ENCODE measurements at places on chromosomes 4 and X.

GRCh38 chr4:78568640-78569305, 17.2 kb downstream of the ANXA3 start:
- DNase-seq, result no peak

DNA sequence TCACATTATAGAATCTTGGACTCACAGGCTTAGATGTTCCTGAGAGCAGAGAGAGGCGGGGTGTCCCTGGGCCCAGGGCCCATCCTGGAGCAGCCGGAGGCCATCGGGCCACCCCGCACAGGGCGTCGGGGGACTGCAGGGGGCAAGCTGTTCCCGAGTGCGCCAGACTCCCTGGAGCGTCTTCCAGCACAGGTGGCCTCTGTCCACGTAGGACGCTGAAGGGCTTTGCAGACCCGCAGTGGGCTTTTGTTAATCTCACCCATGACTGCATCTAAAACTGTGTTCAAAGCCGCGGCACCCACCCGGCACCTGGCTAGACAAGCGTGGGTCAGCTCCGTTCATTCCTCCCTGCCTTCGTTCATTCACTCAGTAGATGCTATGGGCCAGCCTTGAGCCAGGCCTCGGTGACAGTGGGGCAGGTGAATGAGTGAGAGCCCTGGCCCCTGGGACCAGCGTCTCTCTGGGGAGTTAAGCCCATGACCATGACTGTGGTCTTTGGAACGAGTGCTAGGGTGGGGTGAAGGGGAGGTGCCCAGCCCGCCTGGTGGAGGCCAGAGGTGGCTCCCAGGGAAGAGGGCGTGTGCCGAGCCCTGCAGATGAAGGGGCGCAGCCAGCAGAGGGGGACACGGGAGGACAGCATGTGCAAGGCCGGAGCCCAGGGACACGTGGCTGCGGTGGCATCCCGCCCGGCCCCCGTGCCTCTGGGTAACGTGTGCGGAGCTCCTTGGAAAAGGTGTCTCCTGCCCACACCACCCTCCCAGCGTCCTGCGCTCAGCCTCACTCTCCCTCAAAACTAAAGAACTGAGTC, 98.3 kb downstream of the HMX1 start:
- DNase-seq, result no peak

GRCh38 chr4:1842339-1842895, 13.5 kb downstream of the LETM1 start:
- no peak for DNase-seq

- DNase-seq, result no peak
These were observed 43.9 kb upstream of the MTMR1 start for GRCh38 chrX:150649096-150649870.

- no peak for DNase-seq
These were observed 107.7 kb downstream of the FRMPD4 start for GRCh38 chrX:12245650-12246645.

DNA sequence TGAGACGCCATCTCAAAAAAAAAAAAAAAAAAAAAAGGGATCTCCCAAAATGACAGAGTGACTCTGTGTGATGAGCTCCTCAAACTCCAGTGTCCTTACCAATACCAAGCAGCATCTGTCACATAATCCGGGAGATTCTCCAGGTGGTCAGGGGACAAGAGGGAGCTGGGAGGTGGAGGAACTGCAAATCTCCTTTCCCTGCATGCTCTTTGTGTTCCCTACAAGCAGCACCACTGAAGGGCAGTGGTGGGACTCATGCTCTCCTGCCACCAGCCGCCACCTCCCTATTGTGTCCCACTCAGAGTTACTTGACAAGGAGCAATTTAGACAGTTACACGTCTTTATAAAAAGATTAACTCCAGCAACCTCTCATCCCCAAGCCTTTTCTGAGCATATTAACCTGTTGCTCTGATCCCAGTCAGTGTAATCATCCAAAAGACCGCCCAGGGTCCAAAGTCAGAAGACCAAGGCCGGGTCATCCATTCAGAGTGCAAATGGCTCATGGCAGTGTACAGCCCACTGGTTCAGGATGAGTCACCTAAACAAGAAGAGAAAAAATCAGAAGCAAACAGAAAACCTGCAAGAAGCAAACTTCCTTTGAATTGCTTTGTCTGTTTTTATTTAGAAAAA, 23.6 kb downstream of the MGST2 start:
- no peak for DNase-seq

DNA sequence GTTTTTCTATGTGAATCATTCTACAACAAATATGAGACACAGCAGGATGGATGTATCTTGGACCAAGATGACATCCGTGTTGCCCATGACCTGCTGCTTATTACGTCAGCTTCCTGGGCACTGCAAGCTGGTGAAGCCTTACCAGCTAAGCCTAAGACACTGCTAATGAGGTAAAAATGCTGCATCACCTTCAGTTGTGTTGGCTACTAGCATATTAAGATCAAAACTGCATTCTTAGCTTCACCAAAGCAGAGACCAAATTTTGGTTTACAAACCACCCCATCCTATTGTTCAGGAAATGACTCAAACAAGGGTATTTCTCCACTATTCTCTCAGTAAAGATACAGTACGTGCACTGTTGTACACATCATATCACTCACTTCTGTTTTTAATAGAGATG, 50.3 kb downstream of the MAML3 start:
- DNase-seq, result no peak

GRCh38 chr4:180664766-180665368, 1578.3 kb upstream of the TENM3 start:
- peak; percentile 22 for DNase-seq

GRCh38 chrX:106780264-106780663, 22.2 kb upstream of the TBC1D8B start:
- DNase-seq, result no peak

DNA sequence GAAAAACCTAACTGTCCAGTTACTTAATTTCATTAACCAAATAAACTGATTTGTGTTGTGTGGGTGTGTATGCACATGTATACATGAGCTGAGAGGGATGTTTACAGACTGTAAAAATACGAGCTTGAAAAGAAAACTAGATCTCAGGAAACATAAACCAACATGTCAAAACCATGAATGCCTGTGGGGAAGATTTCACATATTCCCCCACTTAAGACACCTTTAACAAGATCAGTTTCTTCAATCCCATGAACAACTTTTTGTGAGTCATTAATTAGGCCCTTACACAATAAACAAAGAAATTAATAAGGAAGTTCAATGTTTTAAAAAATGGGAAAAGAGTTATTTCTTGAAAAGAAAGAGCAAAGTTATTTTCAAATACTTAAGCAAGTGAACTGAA, 170.8 kb downstream of the ZNF674 start:
- no peak for DNase-seq

GRCh38 chr4:133424605-133425004, 275.5 kb downstream of the PCDH10 start:
- DNase-seq, result no peak

DNA sequence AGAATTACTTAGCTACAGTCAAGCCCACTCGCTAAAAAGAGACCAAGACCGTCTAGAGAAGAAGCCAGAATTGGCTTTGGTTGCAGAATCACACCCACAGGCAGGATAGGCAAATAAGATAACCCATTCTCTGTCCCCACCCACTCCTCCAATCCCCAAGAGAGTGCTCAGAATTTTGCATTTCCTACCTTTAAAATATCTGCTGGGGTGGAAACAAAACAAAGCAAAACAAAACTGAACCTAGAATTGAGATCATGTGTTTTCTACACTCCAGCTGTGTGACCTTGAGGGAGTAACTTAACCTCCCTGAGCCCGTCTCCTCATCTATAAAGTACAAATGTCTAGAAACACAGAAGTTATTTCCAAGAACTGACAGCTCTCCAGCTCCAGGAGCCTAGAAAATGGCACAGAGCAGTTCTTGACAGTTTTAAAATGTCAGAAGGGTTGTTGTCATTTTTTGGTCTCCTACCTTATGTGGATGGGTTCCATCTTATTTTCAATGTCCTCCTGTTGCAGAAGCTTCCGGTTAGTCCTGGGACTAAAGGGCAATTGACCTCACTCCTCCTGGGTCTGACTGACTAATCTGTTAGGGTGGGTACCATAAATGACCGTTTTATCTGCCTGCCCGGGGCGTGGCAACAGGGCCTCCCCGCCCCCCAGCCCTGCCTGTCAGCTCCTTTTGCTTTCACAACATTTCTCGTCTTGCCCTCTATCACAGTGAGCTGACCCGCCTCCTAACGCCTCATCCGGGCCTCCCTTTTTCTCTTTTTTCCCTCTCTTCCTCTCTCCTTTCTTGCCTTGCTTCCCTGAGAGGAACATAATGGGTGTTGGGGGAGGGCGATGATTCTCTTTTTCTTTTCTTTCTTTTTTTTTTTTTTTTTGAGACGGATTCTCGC, 114.0 kb downstream of the RBM47 start:
- DNase-seq, result no peak

- no peak for DNase-seq
These were observed at the start of gene BMX for GRCh38 chrX:15500497-15500966. BMX (plus strand) TSS chrX:15500807; CDS start chrX:15508354, 7,547 bp downstream.

DNA sequence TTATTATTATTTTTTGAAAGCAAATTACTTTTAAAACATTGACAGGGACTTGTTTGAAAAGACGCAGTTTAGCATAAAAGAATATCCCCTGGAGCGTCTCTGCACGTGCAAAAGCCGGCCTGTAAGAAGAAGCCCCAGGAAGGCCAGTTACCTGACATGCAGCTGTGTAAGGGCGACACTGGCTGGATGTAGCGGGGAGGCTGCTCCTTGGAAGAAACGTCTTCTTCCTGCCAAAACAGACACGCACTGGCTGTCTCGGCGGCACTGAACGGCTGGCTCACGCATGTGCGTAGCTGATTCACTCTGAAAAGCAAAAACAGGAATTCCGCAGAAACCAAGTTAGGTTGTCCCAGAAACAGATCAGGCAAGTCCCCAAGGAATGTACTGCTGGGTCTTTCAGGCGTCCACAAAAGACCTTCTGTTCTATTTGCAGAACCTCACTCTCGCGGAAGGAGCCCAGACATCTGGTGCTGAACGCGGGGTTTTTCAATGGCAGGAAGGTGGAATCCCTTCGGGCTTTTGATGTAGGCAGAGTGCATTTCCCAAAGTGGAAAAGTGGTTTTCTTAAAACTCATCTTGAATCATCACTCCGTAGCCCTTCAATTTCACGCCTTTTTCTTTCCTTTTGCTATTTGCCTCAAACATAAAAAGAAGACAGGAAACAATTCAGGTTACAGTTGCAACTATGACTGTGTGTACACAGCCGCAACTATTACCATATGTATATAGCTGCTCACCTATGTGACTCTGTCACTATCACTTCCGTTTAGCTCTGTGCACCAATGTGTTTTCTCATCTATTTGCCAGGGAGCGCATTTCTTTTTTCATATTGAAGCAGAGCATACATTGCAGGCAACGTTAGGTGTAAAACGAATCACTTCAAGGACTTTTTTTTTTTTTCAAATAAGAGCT, 38.1 kb upstream of the ARSH start:
- peak; percentile 0 for DNase-seq

DNA sequence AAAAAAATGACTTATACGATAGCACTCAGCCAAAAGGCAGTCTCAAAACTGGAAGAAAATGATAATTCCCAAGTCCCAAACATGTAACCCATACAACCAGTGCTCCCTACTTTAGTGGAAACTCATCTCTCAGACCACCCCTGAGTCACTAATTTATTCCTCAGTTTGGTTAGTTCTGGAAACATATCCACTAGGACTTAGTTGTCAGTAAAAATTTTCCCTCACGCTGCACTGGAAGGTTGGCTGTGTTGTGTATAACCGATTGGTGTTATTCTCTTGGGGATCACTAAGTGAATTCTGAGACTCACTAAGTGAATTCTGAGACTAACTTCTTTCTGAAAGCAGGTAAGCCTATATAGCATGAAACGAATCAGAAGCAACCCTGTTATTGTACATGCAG, 48.5 kb upstream of the GAB1 start:
- no peak for DNase-seq

- no peak for DNase-seq
These were observed 239.8 kb upstream of the IL1RAPL1 start for GRCh38 chrX:28347476-28347875.

GRCh38 chr4:24995346-24995919, 35.3 kb downstream of the LGI2 start:
- no peak for DNase-seq

GRCh38 chrX:43505769-43506168, 150.3 kb upstream of the MAOA start:
- DNase-seq, result no peak

GRCh38 chr4:76716658-76717057, 181.3 kb downstream of the SOWAHB start:
- no peak for DNase-seq

DNA sequence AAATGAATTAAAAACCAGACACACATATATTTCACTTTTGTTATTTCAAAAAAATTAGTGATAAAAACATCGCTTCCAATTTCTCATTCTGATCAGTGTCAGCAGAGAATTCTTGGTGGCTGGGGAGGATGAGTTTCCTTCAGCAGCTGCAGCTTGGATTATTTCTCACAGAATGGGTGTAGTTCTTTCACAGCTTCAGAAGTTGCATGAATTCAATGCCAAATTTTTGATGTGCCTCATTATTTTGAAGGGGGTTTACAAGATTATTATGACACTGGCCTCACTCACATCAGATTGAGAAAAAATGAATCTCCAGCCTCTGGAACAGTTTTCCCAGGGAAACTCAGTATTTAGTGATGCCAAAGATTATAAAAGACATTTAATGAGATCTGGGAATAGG, 184.9 kb upstream of the WDFY3 start:
- no peak for DNase-seq

DNA sequence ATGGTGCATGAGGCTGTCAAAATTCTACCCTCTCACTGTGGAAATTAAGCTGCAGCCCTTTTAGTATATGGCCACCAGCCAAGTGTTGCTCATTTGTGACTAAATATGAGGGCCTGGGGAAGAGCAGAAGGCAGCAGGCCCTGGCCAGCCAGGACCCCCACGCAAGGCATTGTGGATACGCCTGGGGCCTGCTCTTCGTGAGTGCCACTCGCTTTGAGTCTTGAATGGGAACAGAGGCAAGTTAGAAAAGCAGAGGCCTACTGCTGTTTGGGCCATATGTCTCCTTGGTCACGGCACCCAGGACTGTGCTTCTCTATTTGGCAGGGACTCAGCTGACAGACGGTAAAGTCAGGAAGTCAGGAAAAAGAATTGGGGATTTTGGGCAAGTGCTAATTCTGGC, 10.9 kb downstream of the RTL5 start:
- no peak for DNase-seq

DNA sequence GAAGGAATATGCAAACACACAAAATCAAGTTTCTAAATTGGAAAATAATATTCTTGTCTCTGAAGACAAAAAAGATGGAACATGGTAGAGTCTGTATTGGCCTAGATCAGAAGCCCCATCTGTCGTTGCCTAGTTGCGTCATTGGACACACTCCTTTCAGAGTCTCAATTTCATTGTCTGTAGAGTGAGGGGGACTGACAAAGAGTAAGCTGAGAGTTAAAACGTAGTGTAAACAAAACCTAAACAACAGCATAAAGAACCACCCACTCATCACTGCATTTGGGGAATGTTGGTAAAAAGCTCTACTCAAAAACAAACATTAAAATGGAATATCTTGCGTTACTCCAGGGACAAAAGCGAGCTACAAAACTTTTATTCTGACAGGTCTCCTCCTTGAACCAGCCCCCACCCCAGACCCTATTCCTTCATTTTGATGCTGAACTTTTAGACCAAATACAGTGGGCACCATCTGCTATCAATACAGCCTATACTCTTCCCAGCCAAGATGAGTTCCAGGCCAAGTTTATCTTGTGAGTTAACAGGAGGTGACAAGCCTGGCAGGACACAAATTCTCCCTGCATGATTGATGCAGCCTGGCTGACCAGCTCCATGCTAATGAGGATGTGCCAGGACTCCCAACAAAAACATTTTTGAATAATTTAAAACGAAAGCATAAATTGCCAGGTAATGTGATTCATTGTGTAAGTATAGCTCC, 125.2 kb downstream of the COL25A1 start:
- no peak for DNase-seq

Measured in stimulated activated CD4-positive, alpha-beta T cell treated with anti-CD3 and anti-CD28 coated beads, TNF-alpha, amount 100 ng/mL, for 24 hours (primary cell).